ENCODE measurements at places on chromosomes 11 and 22. TPM values are rescaled to one million over a fixed set of nuclear protein-coding genes. Genes with fewer than 3 reads are reported as not detected.

GLYAT gene
- total RNA-seq = not detected

PRR33 gene
- total RNA-seq = not detected

NAALADL1 gene
- total RNA-seq = 18.5 TPM

ANO3 gene
- total RNA-seq = not detected

MAPK1 gene
- 62.1 TPM for total RNA-seq

IGLL5 gene
- total RNA-seq = not detected

FAM180B gene
- total RNA-seq = 0.26 TPM

CRYBA4 gene
- total RNA-seq = not detected

OR8D1 gene
- total RNA-seq = not detected

TBX10 gene
- not detected for total RNA-seq

LRRN4CL gene
- total RNA-seq = 20.1 TPM

SLC16A8 gene
- under 0.01 TPM for total RNA-seq

KDELR3 gene
- total RNA-seq = 172 TPM

PANX3 gene
- not detected for total RNA-seq

C11orf42 gene
- total RNA-seq = not detected

MTFP1 gene
- 3.1 TPM for total RNA-seq

TRIM44 gene
- 45.0 TPM for total RNA-seq
